ENCODE measurements at places on chromosomes 12 and 14.

DNA sequence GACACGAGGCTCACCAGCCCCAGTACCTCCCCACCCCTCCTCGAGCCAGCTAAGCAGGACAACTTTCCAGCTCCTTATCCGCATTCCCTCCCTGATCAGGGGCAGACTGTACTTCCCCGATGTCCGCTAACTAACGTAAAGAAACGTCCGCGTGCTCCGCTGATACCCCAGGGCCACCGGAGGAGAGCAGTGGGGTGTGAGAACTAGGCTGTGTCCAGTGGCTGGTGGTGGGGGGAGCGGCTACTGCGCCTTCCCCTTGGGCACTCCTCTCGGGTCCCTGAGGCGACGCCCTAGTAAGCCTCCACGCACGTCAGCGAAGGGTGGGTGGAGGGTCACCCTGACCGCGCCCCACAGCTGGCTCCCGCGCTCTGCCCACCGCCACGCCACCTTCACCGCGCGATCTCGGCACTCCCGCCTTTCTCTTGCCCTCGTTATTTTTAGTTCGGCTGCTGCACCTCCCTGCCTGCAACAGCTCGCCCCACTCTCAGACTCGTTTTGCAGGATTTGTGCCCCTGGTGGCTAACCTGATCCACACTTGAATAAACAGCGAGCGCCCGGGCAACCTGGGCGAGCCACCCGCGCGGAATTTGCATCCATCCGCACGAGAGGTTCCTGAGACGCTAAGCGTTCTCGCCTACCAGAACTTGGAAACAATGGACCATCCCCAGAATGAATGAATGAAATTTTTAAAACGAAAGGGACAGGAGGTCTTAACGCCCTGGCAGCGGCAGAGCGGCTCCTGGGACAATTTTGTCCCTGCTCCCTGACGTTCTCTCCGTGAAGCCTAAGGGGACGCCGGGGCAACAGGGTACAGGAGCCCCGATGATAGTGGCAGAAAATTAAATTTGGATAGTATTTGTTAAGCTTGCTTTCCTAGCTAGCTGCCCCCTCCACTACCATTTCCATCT, 6.9 kb upstream of the BMP4 start:
- DNase-seq, result no peak

- no peak for DNase-seq
These were observed 16.1 kb downstream of the PIGH start for GRCh38 chr14:67583711-67584644.

DNA sequence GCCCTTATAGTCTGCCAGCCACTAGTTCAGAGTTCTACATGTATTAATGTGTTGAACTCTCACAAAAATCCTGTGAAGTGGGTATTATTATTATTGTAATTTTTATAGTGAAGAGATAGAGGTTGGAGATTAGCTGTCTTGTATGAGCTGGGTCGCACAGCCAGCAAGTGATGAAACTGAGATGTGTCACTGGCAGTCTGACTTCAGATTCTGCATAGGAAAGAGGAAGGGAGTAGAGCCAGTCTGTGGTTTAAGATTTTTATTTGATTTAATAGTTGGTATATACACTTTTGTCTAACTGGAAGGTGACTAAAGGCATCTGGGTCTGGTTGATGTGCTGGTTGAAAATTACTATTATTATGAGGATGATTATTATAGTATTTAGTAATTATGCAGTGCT, 5.8 kb upstream of the FRS2 start:
- DNase-seq, result no peak

GRCh38 chr14:50530358-50530757, 2.0 kb downstream of the MAP4K5 start:
- DNase-seq, result no peak

DNA sequence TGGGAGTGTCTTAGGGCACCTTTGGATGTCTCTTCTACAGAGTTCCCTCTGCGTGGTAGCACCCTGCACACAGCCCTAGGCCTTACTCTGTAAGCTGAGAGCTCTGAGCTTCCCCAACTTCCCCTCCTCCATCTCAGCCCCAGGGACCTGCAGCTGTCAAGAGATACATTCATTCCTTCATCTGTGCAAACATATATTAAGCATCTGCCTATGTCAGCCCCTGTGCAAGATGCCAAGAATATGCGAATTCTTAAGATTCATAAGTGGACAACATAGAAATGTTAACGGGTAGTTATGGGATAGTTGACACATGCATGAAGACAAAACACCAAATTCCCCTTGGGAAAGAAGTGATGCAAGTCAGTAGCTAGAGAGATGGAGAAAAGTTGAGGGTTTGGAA, 190.8 kb downstream of the SLC41A2 start:
- no peak for DNase-seq

- DNase-seq, result no peak
These were observed 627.4 kb downstream of the DIO2 start for GRCh38 chr14:79583738-79584408.

DNA sequence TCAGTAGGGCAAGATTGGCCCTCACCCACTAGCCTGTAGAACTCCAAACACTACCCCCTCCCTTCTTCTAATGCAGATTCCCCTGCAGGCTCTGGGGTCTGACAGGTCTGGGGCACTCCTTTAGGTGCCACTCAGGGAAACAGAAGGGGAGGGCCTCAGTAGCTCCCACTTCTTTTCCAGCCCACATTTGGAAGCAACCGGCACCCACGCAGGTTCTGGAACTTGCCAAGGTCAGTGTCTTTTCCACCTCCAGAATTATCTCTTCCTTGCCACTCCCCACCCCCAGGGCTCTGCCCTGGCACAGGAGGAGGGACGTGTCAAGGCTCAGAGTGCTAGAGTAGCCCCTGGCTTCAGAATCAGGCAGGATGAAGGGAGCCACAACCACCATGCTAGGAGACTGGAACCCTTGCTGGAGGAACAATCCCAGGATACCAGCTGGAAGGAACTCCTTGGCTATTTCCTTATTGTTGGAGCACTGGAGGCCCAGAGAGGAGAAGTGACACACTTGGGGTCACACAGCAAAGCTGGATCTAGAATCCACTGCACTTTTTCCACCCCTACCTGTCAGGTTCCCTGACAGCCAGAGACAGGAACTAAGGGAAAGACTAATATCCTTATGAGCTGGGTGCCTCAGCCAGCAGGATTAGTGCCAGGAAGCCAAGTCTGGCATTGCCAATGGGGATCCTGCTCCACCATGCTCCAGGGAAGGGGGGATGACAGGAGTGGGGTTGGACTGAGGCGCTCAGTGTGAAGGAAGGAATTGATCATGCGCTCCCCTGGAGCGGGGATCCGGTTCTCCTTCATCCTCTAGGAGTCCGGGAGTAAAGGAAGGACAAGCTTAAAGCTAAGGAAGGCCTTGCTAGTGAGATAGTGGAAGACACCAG, 1.8 kb upstream of the FIGNL2 start:
- DNase-seq, result no peak

DNA sequence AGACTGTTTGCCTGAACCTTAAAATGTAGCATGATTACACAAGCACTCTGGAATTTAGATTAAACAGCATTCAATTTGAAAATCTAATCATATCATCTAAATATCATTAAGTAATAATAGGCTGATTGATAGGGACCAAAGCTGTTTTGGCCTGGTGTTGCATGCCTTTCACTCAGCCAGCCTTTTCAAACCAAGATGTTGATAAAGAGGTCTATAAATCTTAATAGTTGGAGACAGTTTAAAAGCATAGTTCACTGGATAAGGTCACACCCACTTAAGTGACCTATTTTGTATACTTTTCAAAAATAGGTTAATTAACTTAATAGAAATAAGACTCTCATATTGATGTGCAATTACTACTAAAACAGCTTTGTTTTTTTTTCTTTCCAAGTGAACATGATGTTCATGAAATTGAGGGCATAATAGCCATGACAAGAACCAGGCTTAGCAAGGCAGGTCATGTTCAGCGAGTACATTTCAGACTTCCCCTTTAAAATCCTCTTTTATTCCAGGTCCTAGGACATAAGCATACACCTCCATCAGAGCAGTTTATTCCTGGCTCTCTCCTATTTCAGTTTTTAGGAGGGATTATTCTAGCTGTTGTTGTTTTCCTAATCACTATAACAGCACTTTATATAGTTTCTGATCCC, 349.0 kb downstream of the RAD51B start:
- DNase-seq, result no peak

DNA sequence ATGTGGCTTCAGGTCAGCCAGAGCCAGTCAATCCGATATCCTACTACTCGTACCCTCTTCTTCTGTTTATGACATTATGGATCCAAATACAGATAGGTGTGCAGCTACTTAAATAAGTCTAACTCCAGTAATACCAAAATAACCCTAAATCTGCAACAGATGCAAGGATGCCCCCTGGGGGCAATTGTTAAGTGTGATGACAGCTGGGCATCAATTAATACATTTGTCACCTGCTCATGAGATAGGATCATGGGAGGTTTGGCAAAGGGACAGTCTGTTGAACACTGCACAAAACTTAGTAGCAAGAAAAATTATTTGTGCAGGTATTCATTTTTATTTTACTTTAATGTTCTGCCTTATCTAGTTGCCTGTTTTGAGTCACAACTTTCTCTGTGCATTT, 83.2 kb downstream of the SLC38A6 start:
- DNase-seq, result no peak
